CD4-positive, alpha-beta T cell treated with Interleukin-17A for 4 hours (primary cell): ENCODE measurements at places on chromosomes 7 and 10.
A peak's percentile ranks its signal among the peaks of the same experiment; 100 is the strongest.

DNA sequence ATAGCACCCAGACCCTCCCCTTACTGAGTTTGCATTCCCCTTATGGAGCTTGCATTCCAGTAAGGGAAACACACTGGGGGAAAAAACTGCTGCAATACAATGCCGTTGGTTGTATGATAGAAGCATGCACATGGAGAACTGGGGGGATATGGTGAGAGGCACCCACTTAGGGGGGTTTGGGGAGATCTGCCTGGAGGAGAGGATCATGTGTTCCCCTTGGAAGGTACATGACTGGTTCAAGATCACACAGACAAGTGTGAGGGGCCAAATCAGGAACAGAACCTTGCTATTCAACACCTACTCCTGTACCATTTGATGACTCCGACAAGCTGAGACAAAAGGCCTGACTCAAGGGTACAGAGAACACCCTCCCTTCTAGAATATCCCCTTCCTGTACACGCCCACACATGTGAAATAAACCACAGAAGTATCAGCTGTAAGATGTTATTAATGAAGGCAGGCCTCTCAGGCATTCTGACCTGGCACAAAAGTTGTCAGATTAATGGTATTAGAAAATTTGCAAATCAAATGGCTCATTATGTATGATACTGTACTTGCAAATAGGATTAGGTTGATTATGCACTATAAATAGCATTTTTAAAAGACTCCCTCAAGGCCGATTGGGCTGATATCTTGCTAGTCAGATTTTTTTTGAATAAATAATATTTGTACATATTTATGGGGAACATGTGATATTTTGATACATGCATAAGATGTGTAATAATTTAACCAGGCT is 122.2 kb downstream of the NPY start:
- DNase-seq, result no peak

DNA sequence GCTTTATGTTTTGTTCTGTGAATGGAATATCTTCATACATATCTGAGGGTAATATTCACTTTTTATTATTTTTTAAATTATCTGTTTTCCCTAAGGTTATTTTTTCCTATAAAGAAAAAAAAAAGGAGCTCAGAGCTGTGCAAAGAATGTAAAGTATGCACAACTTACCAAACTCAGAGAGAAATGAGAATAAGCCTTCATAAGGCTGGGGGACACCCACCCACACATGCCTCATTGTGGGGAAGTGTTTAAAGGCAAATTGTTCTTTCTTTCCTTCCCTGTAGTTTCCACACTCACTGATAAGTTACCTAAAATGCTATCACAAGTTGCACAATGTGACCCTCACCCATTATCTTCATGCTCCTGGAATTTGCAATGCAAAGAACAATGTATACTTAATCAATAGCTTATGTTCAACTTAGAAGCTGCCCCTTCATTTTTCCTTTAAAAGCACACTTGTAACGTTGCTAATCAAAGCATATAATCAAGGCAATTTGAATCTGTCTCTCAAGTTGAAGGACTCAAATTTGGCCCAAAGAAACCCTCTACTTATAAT is 108.1 kb downstream of the GNAT3 start:
- DNase-seq, result no peak

- no peak for DNase-seq
Measured at GRCh38 chr7:1952781-1953180, 280.0 kb downstream of the MAD1L1 start.

DNA sequence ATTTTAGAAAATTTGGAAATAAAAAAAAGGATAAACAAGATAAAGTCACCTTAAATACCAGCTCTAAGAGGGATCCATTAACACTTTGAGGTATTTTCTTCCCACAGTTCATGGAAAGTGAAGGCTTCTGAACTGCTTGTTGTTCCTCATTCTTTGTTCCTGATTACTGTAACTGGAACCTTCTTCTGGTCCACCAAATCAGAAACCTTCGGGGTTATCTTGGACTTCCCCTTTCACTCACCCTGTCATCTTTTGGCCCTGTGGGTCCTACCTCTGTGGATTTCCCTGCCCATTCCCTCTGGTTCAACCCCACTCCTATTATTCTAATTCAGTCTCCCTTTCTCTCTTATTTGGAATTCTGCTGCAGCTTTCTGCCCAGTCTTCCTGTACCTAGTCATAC is 116.5 kb upstream of the PRPS1L1 start:
- no peak for DNase-seq

DNA sequence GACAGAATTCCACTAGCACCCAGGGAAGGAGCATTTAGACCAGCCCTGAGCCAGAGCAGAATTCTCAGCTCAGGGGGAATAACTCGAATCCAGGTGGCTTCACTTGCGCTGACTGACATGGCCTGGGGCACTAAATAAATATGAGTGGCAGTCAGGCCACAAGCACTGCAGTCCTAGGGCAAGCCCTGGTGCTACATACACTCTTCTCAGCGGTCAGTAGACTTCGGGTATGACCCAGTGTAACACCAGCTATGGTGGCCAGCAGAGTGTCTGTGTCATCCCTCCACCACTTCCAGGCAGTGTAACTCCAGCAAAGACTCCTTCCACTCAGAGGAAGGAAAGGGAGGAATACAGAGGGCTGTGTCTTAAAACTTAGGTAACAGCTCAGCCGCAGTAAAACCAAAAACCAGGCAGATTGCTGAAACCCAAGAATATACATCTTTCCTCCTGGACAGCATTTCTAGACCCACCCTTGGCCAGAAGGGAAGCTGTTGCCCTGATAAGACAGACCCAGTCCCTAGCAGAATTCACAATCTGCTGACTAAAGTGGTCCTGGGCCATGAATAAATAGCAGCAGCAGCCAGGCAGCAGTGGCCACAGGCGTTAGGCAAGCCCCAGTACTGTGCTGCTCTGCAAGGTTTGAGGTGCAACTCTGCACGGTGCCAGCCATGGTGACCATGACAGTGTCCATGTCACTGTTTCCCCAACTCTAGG is 77.0 kb downstream of the SNX13 start:
- DNase-seq, result no peak

GRCh38 chr10:60555700-60556099 is 166.0 kb upstream of the ANK3 start:
- no peak for DNase-seq

- no peak for DNase-seq
Measured at GRCh38 chr10:104300002-104300735, 31.2 kb downstream of the GSTO2 start.

DNA sequence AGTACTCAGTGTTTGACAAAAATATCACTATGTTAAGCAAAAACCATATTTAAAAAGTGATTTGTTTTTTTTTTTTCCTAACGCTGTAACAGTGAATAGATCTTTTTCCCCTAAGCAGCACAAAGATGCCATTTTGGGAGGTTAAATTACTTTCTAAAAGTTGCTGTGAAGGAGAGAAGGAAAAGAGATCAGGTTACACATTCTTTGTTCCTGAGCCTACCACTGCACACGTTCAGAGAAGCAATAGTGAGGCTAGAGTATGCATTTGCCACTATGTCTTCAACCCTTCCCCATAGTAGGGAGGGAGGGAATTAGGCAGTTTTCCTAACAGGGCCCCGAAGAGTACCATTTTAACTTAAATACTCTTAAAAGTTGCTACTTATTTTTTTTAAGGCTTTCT is 38.9 kb downstream of the BMPR1A start:
- no peak for DNase-seq

- DNase-seq, result no peak
Measured at GRCh38 chr7:92282930-92283329, 37.2 kb downstream of the ANKIB1 start.

- DNase-seq, result no peak
Measured at GRCh38 chr10:55065185-55065584, 264.2 kb upstream of the PCDH15 start.

- no peak for DNase-seq
Measured at GRCh38 chr7:119825091-119825655, 447.8 kb upstream of the KCND2 start.

DNA sequence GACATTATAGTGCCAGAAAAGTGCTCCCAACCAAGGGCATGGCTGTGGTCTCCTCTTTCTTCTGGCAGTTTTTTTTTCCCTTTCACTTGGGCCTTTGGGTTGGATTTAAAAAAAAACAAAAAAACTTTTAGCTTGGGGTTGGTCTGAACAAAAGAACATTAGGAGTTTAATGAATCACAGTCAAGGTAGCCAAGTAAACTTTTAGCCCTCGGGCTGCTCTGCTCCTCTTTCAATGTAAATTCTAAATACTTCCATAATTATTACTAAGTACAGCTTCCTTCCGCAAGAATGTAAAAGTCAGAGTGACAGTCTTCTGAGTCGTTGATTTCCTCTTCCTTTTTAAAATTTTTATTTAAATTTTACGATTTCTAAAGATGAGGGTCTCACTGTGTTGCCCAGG is 79.2 kb downstream of the NRF1 start:
- DNase-seq, result no peak

- DNase-seq, result no peak
Measured at GRCh38 chr7:81280531-81280930, 361.7 kb upstream of the SEMA3C start.

- DNase-seq, result no peak
Measured at GRCh38 chr10:24448351-24448999, 239.5 kb downstream of the KIAA1217 start.

- DNase-seq, result peak; percentile 30
Measured at GRCh38 chr7:23012908-23013714, 819 bp downstream of the HYCC1 start.

GRCh38 chr10:74598891-74599566 is 227.4 kb upstream of the KAT6B start:
- DNase-seq, result no peak

- no peak for DNase-seq
Measured at GRCh38 chr7:104814126-104814525, 199.9 kb upstream of the KMT2E start.

GRCh38 chr10:121340271-121340831 is 257.9 kb downstream of the FGFR2 start:
- no peak for DNase-seq

- no peak for DNase-seq
Measured at GRCh38 chr7:47978790-47979144, 648 bp downstream of the HUS1 start.
